ENCODE measurements at places on chromosomes 7 and 10.

GRCh38 chr10:68166871-68167585 is 57.7 kb downstream of the MYPN start:
- no peak for DNase-seq

DNA sequence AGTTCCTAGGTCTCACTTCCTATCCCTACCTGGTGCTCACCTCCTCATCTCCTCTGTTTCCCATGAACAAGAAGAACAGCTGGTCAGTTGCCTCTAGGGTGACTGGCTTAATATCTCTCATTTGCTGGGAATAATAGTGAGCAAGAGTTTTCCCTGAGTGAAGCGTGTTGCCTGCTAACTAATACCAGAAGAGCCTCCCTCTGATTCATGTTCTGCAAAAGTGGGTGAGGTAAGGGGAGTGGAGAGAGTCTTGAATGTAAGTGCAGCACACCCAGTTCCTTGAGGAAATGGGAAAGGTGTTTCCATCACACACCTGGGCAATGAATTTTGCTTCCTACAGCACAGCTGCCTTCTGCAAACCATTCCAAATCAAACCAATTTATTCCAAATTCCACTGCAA is 29.6 kb downstream of the FZD1 start:
- DNase-seq = no peak

- DNase-seq = no peak
Measured at GRCh38 chr10:45373003-45373575, 927 bp upstream of the ALOX5 start.

DNA sequence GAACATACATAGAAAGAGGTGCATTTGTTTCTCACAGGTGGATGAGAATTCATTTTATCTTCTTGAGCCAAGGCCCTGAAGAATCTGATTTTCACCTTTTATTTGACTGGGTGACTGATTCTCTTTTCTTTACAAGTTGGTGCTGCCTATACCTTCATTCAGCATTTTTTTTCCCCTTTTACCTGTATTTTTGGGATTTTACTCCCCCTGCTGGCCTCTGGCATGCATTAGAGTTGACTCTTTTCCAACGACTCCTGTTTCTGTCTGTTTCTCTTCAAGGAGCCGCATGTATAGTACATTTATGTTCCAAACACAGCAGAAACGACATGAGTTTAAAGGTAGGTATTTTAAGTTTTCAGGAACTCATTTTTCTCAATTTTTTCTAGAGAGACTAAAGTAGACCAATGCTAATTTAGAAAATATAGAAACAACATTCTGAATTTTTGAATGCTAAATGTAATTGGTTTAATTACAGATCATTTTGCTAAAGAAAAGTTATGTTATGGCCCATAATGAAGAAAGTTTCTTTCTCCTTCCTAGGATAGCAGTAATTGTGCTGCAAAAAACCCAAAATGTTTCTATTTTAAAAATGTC is 149.8 kb upstream of the HDAC9 start:
- DNase-seq = peak; percentile 35

GRCh38 chr7:92698237-92698841 is 108.1 kb upstream of the FAM133B start:
- DNase-seq = peak; percentile 86

DNA sequence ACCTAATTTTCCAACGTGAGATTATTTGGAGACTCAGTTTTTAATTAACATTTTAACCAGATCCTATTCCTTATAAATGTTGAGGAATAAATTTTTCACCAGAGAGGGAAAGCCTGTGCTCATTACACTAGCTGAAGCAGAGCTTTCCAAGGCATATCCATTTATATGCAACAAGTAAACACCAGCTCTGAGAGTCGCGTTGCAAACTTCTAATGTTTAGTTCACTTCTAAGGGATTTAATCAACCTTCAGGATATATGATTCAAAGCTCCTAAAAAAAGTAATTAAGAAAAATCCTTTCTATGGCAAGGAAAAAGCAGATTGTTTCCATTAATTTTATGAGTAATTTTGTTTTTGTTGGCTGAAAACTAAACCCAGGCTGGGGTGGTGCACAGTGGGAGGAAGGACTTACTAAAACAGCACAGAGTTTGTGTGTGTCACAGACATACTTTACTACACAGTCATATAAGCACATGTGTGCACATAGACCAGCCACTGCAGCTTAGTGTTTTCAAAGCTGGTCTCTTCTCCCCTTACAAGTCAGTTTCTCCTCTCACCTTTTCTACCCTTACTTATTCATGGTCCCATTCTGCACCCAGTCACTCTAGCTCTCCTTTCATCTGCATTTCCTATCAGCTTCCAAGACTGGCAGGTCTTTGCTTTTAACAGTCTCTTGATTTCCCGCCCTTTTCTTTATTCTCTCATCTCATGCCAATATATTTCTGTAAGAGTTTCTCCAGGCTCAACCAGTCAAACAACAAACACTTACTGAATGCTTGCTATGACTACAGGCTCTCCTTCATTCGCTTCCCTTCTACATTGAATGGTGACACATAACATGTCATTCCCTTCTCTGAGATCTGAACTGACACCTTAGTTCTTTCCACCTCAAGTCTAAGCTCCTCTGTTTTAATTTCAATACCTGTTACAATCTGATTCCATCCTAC is 81.1 kb upstream of the FZD1 start:
- no peak for DNase-seq

- DNase-seq = no peak
Measured at GRCh38 chr10:42952931-42953683, 123.8 kb upstream of the RET start.

DNA sequence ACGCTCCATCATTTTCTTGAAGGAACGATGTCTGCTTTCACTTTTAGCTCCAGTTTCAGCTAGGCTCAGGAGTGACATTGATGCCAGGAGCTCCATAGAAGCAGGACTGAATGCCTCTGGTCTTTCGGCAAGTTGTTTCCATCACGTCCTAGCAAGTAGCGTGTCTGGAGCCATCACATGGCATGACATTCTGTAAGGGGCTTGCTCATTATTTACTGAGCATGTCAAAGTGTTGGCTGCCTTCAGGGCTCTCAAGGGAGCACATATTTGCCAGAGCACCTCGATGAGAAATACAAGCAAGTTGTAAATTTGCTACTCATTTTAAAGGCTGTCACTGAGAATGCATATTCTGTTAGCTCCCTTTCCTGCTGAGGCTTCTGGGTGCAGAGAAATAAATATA is 131.0 kb upstream of the ITGB1 start:
- DNase-seq = no peak

GRCh38 chr10:10911471-10911921 is 106.2 kb upstream of the CELF2 start:
- no peak for DNase-seq

GRCh38 chr10:62684911-62685310 is 119.6 kb upstream of the ADO start:
- no peak for DNase-seq

GRCh38 chr10:75827587-75828021 is 396.2 kb downstream of the LRMDA start:
- DNase-seq = no peak

GRCh38 chr10:47042199-47042473 is 130.9 kb downstream of the PTPN20 start:
- no peak for DNase-seq

DNA sequence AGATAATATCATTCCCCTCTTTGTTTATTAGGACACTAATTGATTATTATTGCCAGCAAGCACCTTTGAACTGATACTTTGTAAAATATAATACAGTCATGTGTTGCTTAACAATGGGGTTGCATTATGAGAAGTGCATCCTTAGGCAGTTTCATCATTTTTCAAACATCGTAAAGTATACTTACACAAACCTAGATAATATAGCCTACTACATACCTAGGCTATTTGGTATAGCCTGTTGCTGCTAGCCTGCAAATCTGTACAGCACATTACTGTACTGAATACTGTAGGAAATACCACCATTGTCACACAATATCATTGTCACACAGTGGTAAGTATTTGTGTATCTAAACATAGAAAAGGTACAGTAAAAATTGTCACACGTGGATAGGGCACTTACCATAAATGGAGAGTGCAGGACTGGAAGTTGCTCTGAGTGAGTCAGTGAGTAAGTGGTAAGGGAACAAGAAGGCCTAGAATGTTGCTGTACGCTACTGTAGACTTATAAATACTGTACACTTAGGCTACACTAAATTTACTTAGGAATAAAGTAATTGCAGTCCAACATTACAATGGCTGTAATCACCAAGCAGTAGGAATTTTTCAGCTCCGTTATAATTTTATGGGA is 70.7 kb downstream of the LCOR start:
- no peak for DNase-seq

- no peak for DNase-seq
Measured at GRCh38 chr10:118101501-118101900, 54.8 kb upstream of the RAB11FIP2 start.

GRCh38 chr10:110209926-110210673 is 2.7 kb downstream of the MXI1 start:
- peak; percentile 64 for DNase-seq

DNA sequence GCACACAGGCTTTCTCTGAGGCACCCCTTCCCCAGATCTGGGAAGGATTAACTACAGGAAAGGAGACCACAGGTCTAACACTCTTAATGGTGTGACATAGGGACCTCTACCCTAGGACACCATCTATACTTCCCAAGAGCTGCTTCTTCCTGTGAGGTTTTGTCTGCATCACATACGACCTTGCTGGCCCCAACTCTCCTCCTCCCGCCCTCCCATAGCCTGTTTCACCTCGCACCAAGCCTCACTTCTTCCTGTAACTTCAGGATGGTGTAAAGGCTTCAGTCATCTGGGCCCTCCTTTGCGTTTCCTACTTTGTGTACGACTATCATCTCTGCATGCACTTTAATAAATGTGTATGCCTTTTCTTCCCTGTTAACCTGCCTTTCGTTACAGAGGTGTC is 274.3 kb downstream of the KLF6 start:
- DNase-seq = no peak

- DNase-seq = no peak
Measured at GRCh38 chr7:22348379-22348778, 8.6 kb downstream of the RAPGEF5 start.
